Activated CD4-positive, alpha-beta T cell treated with anti-CD3 and anti-CD28 coated beads for 24 hours (primary cell): ENCODE measurements at places on chromosomes 3 and 15.

DNA sequence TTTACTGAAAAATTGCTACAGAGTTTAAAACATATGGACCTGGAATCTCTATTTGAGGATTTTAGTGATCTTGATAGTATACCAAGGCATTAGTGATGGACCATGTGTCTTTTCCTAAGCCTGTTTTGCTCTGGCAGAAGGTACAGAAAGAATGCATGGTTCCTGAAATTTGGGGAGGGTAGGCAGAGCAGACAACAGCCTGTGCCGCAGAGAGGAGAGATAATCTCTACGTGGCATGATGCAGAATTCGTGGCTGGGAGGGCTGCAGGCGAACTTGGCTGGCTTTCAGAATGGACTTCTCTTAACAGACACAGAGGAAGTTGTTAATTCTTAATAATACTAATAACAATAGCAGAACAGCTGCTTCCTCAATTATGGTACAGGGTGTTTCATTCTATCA lies 137.5 kb upstream of the FOXB1 start:
- DNase-seq: no peak

GRCh38 chr3:26229801-26230200 lies 392.8 kb upstream of the LRRC3B start:
- DNase-seq: no peak

- no peak for DNase-seq
Observed at GRCh38 chr3:171458071-171458863, 1.9 kb downstream of the TNIK start.

DNA sequence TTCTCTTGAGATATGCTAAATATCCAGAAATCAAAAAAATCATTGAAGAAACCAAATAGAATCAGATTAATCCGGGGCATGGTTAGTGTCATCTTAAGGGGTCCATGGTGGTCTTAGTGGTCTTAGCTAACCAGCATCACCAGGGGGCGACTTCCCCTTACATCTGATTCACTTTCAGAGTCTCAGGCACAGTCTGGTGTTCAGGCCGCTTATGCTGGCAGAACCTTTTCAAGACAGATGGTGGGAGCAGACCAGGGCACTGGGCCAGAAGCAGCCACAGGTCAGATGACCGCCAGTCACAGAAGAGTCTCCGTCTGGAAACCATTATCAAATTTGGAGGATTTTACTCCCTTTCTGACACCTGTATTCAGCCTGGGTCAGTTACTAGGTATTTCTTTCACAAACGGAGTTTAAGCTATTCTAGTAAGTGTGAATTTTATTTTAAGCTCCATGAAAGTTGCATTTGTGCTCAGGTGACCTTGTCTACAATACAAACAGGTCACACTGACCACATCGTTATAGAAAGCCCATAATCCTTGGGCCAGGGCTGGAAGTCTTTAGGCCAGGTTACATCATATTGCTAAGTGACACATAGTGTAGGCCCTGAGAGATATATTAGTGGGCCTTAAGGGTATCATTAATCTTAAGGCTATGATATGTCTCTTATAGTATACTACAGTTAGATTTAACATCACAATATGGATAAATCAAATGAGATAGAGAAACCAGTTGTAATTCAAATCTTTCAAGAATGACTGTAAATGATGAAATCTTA lies 365.5 kb downstream of the GBE1 start:
- no peak for DNase-seq

GRCh38 chr3:116618138-116618537 lies 91.4 kb upstream of the TUSC7 start:
- no peak for DNase-seq

GRCh38 chr3:72317491-72317890 lies 530.8 kb downstream of the SHQ1 start:
- DNase-seq: no peak

- DNase-seq: no peak
Observed at GRCh38 chr15:88399021-88399685, 68.0 kb downstream of the MRPL46 start.

DNA sequence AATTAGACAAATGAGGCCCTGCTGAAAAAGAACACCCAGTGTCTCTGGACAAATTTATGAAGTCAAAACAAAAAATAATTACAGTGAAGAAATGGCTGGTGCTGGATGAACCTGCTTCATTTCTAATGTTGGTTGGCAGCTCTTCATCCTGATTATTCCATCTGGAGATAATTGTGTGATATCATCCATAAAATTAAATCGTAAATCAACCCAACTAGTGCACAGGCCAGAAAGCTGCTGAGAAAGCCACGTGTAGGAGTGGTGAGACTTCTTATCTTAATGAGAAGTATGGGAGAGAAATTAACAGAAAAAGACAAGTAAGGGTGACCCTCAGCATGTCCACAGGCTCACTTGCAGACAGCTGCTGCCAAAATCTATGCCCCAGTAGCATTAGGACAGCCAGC lies 465.2 kb upstream of the TGFBR2 start:
- DNase-seq: no peak

DNA sequence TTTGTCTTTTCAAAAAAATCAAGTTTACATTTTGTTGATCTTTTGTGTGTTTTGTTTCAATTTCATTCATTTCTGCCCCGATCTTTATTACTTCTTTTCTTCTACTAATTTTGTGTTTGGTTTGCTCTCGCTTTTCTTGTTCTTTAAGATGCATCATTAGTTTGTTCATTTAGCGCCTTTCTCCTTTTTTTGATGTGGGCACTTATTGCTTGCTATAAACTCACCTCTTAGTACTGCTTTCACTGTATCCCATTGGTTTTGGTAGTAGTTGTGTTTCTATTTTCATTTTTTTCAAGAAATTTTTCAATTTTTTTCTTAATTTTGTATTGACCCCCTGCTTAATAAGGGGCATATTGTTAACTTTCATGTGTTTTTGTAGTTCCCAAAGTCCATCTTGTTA lies 34.4 kb downstream of the PRKCI start:
- no peak for DNase-seq

- no peak for DNase-seq
Observed at GRCh38 chr15:59791079-59791478, 102.0 kb upstream of the BNIP2 start.

DNA sequence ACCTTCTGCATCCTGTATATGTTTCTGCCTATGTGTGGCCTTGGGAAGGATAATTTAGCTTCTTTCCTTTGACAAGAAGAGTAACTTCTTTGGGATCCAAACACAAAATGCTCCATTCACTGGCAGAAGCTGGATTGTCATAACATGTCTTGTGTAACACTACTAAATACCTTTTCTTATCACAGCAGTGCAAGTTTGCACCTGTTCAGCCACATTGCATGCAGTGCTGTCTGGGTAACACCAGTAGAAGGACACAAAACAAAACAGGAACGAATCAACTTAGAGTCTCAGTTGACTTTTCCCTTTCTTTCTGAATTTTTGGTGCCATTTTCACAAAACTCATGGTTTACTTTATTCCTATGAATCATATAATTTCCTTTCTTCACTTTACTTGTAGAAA lies 43.6 kb upstream of the TNIK start:
- no peak for DNase-seq

GRCh38 chr15:97174886-97175540 lies 785.5 kb upstream of the ARRDC4 start:
- DNase-seq: no peak

GRCh38 chr3:16887130-16887529 lies 2.4 kb downstream of the PLCL2 start:
- no peak for DNase-seq

GRCh38 chr3:106748472-106749262 lies 628.6 kb upstream of the CCDC54 start:
- DNase-seq: no peak

GRCh38 chr15:89164712-89165211 lies 56.6 kb downstream of the RLBP1 start:
- no peak for DNase-seq

GRCh38 chr3:167162083-167162482 lies 218.0 kb downstream of the ZBBX start:
- DNase-seq: no peak

- no peak for DNase-seq
Observed at GRCh38 chr3:48607519-48607918, 1.9 kb downstream of the UQCRC1 start.
